Fibroblast of pulmonary artery (primary cell): ENCODE measurements at places on chromosomes 16 and 17.

- DNase-seq: no peak
Measured at GRCh38 chr17:6532441-6532885, 23.9 kb downstream of the PITPNM3 start.

GRCh38 chr17:47846716-47847340 lies 4.1 kb downstream of the SP6 start:
- DNase-seq: no peak

GRCh38 chr17:50659179-50659578 lies 24.5 kb downstream of the ABCC3 start:
- DNase-seq: no peak

DNA sequence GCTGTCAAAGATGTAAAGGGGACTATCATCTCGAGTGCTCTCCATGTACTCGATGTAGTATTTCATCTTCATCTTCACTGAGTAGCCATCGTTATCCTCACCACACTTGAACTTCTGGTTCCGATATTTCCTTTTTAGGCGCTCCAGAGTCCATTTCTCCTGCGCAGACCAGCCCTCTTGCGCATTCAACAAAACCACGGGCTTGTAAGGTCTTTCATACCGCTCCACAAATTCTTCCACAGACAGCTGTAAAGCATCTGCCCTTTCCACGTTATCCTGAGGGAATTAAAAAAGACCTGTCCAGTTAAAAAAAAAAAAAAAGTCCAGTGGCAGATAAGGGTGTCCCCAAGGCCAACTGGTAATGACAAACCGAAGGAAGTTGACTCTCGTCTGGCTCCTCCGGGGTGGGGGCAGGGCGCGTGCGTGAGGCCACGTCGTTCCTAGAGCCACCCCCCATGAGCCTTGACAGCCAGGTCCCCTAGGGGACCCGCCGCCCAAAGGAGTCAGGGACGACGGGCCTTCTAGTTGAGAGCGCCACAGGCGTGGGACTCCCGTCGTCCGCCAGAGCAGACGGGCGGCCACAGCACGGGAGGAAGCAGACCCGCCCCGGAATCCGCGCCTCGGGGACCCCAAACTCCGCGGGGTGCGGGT lies 701 bp downstream of the JMJD6 start:
- DNase-seq: peak; percentile 28

GRCh38 chr17:51353296-51353695 lies 93.0 kb downstream of the UTP18 start:
- no peak for DNase-seq

GRCh38 chr16:2147981-2148671 lies at the start of gene RAB26:
TSS of gene RAB26 (plus strand) at chr16:2148625. CDS start at chr16:2148784, 159 bp downstream.
- peak; percentile 48 for DNase-seq

GRCh38 chr16:35510701-35511100 lies 2051.3 kb downstream of the TP53TG3F start:
- DNase-seq: no peak

GRCh38 chr17:79647456-79647915 lies 36.6 kb upstream of the RBFOX3 start:
- no peak for DNase-seq

DNA sequence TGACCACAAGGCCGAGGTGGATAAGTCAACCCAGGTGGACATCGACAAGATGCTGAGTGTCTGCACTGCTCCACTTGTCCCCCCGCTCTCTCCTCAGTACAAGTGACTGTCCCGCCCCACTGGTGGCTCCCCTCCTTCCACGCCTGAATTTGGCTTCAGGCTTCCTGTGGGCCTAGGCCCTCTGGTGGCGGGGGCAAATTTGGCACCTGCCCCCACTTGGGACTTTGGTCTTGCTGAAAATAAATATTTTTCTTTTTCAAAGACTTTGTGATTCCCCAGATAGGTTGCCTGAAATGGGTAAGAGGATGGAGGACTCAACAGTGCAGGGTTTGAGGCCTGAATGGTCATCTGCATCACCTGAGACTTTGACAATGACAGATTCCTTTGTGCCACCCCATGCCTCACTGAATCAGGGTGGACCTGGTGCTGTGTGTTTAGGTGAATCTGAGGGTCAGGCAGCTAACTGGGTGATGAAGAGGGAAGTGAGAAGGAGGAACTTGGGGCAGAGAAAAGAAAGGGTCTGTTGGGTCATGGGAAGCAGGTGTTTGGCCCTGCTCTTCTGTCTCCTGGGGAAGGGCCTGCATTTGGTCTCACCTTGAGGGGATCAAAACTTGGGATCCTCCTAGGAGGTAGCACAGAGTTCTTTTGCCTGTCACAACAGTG lies 2.0 kb downstream of the C16orf86 start:
- DNase-seq: no peak

DNA sequence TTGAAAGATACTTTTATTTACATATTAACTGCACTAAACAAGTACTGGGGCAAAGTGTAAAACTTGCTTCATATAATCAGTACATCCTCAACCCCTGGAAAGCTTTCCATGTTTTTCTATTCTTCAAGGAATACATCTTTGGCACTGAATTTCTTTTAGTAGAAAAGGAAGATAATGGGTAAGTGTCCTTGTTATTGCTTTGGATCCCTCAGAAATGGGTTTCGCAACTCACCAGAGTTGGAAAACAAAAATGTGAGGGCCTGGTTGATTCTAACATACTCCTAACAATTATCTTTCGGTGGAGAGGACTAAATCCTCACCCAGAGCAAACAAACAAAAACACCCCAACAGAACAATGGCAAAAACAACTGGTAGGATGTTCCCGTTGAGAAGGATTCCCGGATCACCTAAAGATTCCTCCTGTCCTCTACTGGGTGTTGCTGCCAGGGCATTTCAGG lies 120.4 kb downstream of the PARN start:
- peak; percentile 62 for DNase-seq

GRCh38 chr16:51577621-51578303 lies 426.7 kb upstream of the SALL1 start:
- no peak for DNase-seq

DNA sequence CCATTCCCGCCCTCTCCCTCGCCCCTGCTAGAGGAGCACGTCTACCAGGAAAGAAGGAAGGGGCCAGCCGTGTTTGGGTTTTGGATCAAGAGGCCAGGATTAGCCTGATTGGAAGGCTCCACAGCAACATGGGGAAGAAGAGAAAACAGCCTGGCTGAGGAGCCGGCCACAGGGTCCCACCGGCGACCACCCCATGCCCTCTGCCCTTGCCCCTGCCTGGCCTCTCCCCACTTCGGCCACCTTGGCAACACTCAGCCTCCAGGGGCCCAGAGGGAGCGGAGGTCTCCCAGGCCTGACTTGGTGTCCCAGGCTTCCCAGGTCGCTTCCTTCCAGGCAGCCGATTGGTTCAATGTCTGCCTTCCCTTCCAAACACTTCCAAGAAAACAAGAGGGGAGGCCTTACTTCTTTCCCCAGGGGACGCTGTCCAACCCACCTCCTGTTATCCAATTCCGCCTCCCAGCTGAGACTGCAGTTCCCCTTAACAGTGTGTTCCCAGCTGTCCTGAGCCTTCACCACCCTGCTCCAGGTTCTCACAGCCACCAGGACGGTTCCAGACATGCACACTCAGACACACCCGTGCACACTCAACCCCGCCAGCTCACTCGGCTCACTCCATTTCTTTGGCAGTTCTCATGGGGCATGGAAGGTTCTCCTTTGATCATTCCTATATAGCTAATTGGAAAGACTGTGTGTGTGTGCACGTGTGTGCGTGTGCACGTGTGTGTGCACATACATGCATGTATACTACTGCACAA lies 65.4 kb downstream of the RBFOX3 start:
- DNase-seq: no peak

GRCh38 chr16:53159781-53160436 lies 105.1 kb downstream of the CHD9 start:
- peak; percentile 75 for DNase-seq

DNA sequence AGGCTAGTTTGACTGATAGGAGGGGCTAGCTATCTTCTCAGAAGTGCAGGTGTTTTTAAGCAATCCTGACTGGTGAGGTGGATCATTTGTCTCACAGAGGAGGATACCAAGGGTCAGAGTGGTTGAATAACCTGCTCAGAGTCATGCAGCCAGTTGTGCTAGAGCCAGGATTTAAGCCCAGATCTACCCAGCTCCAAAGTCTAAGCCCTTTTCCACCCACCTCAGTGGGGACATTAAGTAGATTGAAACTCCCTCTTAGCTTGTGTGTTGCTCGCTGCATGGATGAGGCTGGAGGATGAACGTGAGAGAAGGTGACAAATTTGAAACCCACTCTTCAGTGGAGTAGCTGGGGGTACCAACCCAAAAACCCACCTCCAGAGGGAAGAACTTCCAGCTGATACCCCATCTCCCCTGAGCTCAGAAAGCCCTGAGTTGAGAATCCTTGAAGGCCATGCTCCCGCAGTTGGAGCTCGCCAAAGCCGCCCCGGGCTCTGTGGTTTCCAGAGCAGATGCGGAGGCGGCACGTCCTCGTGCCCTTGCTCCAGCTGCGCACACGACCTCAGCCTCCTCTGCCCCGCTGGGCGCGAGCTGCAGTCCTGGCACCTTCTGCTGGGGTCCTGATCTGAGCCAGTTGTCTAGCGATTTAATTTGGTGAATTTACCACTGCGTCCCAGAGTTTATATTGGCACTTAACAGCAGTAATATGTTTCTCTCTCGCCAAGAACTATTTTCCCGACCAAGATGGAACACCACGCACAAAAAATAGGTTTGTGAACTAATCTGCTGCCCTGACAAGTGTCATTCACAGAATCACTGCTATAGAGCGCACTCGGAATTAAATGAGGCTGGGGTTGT lies 159.5 kb downstream of the CCDC182 start:
- DNase-seq: no peak
